ENCODE measurements at places on chromosomes 7 and 10.

DNA sequence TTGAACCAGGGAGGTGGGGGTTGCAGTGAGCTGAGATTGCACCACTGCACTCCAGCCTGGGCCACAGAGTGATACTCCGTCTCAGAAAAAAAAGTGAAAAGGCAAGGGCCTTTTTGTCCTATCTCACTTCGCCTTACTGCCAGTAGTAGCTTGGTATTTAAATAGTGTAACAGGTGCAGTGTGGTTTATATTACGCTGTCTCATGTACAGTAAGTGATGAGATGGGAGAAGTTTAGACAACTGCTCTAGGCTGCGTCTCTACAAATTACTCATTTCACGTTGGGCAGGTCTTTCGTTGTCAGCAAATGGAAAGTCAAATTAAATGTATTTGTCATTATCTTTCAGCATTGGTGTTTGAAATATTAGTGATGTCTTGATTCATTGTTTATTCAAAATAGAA is 15.5 kb upstream of the PFKFB3 start:
- no peak for DNase-seq

GRCh38 chr7:83701736-83702135 is 52.8 kb upstream of the SEMA3E start:
- no peak for DNase-seq

DNA sequence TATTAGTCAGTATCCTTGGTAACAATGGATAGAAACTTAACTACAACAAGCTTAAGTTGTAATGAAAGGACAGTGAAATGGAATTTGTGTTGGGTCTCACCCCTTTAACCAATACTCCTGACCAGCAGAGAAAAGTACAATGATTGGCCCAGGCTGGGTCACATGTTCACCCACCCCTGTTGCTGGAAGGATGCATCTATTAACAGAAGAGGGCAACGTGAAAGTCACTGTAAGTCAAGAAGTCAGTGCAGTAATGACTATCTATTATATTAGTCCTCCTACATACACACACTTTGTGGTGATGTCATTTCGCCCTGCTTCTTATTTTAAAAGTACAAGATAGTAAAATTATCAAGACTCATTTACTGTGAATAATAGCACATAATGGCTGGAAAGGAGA is 16.2 kb downstream of the PNLIPRP2 start:
- DNase-seq = no peak

DNA sequence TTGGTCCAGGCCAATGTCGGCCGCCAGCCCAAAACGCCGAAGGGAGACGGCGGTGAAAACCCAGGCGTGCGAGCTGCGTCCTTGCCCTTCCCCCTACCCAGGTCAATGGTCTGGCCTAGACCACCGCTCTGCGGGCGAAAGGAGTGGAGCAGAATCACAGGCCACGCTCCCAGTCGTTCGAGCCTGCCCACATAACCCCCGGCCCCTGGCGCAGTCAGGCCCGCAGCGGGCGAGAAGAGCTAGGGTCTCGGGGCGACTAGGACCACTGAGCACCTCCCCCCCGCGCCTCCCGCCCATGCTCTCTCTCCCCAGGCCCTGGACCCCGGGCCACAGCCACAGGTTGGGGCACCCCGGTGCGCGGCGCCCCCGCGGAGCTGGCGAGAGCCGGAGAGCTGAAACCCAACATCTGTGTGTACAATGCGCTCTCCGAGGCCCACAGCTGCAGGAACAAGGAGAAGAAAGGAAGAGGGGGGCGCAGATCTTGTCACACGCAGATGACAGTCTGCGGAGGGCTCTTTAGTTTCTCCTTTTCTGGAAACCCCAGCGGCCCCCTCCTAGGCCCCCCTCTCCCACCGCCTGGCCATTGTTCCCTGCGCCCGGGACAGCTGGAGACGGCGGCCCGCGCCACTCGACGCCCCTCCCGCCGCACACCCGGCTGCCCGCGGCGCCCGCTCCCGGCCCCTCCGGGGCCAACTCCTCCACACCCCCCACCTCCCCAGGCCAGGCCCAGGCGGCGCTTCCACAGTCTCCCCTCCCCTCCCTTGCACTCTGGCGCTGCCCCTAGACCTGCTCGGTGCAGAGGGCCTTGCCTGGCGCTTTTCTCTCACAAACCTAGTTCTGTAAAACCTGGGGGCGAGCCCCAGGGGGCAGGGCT is 355.0 kb downstream of the DNAJB6 start:
- no peak for DNase-seq

DNA sequence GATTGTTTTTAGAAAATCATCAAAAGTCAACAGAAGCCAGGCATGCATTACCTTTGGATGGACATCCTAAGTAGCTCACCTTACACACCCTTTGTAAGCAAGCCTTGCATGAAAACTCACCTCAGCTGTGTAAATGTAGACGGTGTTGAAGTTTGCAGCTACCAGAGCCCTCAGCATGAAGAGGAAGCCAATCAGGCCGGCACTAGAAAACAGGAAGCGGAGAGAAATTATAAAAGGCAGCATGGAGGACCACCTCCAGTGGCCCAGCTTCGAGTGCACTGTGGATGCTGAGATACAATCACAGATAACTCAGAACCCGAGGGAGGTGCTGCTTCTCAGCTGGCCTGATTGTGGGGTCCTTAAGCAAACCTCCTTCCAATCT is 75.3 kb downstream of the SVOPL start:
- no peak for DNase-seq

- DNase-seq = no peak
Measured at GRCh38 chr10:121684276-121684675, 86.0 kb upstream of the FGFR2 start.

DNA sequence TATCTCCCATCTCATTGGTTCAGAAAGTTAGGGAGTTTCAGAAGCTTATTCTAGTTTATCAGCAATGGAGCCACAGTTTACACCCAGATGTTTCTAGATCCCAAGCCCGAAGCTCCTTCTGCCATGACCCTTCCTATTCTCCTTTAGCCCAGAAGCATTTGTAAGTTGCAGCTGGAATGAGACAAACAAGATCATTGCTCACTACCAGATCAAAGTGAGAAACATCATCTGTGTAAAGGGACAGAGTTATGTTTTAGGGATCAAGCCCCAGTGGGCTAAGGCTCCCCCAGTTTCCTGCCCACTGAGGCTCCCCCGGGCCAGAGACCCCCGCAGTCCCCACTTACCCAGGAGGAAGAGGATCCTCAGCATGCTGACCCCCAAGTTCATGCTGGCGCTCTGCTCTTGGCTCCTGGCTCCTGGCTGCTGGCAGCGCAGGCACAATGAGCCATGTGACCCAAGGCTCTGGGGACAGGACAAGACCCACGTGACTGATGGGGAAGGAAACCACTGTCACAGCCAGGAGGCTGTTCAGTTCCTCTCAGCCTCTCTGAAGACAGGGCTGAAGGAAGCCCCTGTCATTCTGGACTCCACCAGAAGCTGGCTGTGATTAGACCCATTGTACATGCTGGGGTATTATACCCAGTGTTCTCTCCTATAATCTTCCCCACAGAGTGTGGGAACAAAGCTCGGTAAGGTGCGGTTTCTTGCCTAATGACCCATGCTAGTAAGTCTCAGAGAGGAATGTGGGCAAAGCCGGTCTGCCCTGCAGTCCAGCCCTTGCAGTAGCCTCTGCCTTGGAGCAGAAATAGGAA is at the start of gene TMEM273:
TSS of gene TMEM273 (minus strand) at position 442 of the 812 bp plus-strand sequence. CDS start at position 387, 55 bp downstream.
- peak; percentile 29 for DNase-seq

- no peak for DNase-seq
Measured at GRCh38 chr10:126133082-126133620, 236.8 kb downstream of the FANK1 start.

DNA sequence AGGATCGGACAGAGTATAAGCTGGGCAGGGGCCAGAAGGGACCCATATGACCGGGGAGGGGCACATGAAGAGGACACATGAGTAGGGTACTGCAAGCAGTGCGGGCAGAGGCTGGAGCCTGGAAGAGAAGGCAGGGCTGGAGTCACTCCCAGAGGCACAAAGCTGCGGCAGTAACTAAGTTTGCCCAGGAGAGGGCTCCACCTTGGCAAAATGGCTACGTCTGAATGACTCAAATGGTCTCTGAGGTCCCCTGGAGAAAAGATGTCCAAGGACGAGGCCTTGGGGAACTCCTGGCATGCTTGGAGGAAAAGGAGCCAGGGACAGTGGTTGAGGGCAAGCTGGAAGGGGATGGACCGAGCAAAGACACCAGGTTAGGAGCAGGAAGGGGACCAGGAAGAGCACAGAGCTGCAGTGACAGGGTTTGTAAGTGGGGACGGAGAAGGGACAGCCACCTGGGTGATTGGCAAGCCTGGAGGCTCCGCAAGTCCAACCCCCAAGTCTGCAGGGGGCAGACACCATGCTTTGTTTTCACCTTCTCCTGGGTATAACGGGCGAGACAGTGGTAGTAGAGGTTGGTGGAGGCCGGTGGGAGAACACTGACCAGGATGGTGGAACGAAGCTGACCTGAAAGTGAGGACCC is 43.1 kb upstream of the LBX1 start:
- DNase-seq = peak; percentile 35

DNA sequence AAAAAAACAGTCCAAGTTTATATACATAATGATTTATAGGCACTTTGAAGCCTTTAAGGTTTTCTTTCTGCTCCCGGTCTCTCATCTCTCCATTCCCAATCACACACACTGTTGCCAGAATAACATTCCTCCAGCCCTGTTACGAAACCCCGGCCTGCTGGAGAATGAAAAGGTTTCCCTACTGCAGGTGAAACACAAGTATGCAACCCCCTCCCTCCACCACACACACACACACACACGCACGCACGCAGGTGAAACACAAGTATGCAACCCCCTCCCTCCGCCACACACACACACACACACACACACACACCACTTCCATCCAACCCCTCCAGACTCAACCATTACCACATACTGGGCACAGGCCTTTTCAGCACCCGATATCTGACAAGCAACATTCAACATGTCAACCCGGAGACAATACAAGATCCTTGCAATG is 87.5 kb downstream of the PARD3 start:
- no peak for DNase-seq

- no peak for DNase-seq
Measured at GRCh38 chr10:22372917-22373316, 27.6 kb downstream of the SPAG6 start.

DNA sequence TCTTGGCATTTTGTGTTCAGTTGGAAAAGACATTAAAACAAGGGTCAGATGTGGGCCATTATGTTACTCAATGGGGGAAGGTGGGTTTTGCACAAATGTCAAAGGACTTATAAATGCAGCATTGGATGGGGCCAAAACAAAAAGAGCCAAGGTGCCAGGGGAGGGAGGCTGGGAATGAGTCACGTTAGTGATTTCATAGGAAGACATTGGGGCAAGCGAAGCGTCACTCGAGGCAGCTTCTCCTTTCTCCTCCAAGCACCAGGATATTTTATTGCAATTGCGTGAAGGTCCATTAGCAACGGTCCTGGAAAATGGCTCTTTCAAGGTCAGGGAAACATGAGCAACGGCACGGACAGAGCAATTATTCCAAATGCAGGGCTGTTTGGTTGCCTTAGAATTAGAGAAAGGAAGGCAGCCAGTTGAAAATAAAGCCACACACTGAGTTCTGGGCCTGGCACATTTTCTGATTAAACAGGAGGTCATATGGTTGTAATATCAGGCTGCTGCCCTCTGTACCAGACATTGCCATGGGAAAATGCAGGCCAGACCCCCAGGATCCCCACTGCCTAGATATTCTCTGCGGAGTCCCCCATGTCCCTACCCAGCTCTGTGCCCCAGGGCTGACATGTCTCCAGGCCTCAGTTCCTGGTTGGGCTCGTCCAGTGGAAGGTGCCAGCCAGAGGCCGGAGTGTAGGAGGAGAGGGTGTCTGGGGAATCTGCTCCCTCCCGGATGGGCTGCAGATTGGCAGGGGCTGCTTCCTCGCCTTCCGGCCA is 63.3 kb upstream of the NANOS1 start:
- DNase-seq = no peak

- DNase-seq = no peak
Measured at GRCh38 chr7:34104115-34104514, 198.8 kb downstream of the BMPER start.

DNA sequence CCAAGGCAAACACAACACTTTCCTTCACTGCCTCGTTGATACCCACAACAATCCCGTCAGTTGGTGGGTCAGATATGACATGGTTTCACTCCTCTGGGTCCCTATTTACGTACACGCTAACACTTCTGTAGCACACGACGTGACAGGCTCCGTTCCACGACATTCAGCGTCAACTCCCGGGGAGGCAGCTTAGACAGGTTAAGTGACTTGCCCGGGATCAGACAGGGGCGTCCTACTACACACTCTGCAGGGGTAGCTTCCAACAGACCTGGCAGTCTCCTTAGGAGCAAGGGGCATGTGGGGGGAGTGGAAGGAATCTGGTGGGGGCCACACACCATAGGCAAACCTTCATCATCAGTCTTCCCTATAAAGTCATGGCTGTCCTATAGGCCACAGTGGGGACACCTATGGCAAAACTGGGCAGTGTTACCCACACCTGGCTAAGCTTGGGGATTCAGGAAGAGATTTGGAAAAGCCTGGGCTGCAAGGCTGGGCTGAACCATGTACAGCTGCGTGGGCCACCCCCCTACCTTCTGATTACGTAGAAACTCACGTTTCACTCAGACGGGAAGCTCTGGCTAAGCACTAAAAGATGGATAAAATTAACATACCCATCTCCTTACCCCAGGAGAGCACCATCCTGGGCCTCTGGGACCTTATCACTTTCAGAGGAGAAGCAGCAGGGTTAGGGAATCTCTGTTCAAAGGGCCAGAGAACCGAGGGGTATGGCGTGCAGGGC is 2.0 kb downstream of the TYSND1 start:
- no peak for DNase-seq

GRCh38 chr7:111630862-111631261 is 68.6 kb upstream of the IMMP2L start:
- DNase-seq = no peak

- DNase-seq = no peak
Measured at GRCh38 chr7:118836933-118837332, 612.4 kb downstream of the ANKRD7 start.

- no peak for DNase-seq
Measured at GRCh38 chr10:9004736-9005135, 950.2 kb downstream of the GATA3 start.

- peak; percentile 15 for DNase-seq
Measured at GRCh38 chr10:62735464-62736167, 68.9 kb upstream of the ADO start.

DNA sequence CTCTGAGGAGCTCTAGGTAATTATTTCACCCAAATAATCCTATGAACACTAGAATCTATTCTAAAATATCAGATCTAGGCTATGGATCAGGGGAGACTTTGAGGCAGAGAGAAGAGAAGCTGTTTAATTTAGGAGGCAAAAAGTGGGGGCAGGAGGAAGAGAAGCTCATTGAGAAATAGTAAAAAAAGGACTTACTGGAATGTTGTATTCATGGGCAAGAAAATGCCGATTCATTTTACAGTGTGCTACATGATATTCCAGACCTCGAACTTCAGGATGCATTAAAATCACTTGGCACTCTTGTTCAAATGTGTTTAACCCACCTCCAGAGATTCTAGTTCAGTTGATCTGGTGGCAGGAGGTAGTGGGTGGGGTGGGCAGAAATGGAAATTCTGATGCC is 109.5 kb upstream of the ITGB1 start:
- no peak for DNase-seq
